ENCODE measurements at places on chromosomes 16 and 17. TPM values are rescaled to one million over a fixed set of nuclear protein-coding genes. Genes with fewer than 3 reads are reported as not detected.

The ARL5C gene
- not detected for total RNA-seq

The TNFRSF17 gene
- total RNA-seq = 0.11 TPM

The NXN gene
- total RNA-seq = 4.4 TPM

The GALR2 gene
- total RNA-seq = 0.32 TPM

The GPR139 gene
- total RNA-seq = not detected

The AARSD1 gene
- 47.4 TPM for total RNA-seq

The SPEM2 gene
- total RNA-seq = not detected
